ENCODE measurements at places on chromosomes 6 and 20.

- DNase-seq = no peak
These were observed 609.3 kb upstream of the ADGRB3 start for GRCh38 chr6:68025764-68026163.

- no peak for DNase-seq
These were observed 5.8 kb downstream of the UBE2V1 start for GRCh38 chr20:50107086-50107660.

GRCh38 chr20:11447371-11448100 is 470.2 kb upstream of the BTBD3 start:
- no peak for DNase-seq

GRCh38 chr6:4258733-4259132 is 123.4 kb upstream of the ECI2 start:
- no peak for DNase-seq

GRCh38 chr6:95882371-95882770 is 133.4 kb upstream of the FUT9 start:
- DNase-seq = no peak

DNA sequence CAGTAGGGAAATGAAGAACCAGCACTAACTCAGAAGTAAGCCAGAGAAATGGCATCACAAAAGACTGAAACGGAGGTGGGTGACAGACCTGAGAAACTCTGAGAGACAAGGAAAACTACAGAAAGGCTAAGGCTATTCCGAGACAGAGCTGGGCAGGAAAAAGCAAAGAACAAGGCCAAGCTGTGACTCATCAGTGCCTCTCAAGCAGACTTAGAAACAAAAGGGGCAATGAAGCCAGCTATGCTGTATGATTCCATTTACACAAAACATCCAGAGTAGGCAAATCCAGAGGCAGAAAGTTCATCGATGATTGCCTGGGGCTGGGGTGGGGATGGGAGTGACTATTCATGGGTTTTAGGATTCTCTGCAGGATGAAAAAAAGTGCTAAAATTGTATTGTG is 50.0 kb downstream of the SLC23A2 start:
- peak; percentile 3 for DNase-seq

- no peak for DNase-seq
These were observed 15.8 kb downstream of the ABHD12 start for GRCh38 chr20:25374842-25375241.

GRCh38 chr20:13259921-13260320 is 38.8 kb downstream of the ISM1 start:
- no peak for DNase-seq

GRCh38 chr20:51938559-51939258 is 136.4 kb upstream of the SALL4 start:
- no peak for DNase-seq

DNA sequence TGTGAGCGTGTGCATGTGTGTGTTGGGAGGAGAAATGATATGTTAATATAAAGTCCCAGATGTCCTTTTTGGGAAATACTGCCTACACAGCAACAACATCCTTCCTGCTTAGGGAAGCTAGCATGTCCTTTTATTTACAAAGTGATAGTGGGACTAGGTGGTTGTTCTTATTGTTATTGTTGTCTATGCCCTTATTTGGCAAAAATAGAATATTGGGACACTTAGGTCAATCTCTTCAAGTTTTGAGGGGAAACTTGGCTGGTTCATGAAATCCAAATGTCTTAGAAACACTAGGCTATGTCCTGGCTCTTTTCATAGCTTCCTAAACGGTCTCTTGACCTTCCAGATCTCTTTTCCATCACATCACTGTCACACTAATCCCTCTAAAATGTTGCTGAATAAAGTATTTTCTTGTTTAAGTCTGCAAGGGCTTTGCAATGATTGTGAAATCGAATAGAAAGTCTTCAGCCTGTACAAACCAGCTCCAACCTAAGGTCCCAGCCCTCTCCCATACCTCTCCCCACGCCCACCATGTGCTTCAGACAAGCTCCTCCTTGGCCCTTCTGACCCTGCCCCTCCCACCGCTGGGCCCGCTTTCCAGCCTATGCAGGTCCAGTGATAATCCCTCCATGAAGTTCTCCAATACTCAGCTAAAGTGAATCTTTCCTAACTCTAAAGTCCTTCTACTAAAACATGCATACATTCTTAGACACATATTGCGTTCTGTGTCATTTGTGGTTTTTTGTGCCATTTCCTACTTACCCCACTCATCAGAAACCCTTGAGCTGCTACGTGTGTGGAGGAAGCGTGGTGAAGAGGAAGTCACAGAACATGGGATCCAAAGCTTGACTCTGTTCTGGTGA is 205.1 kb downstream of the LY86 start:
- no peak for DNase-seq

DNA sequence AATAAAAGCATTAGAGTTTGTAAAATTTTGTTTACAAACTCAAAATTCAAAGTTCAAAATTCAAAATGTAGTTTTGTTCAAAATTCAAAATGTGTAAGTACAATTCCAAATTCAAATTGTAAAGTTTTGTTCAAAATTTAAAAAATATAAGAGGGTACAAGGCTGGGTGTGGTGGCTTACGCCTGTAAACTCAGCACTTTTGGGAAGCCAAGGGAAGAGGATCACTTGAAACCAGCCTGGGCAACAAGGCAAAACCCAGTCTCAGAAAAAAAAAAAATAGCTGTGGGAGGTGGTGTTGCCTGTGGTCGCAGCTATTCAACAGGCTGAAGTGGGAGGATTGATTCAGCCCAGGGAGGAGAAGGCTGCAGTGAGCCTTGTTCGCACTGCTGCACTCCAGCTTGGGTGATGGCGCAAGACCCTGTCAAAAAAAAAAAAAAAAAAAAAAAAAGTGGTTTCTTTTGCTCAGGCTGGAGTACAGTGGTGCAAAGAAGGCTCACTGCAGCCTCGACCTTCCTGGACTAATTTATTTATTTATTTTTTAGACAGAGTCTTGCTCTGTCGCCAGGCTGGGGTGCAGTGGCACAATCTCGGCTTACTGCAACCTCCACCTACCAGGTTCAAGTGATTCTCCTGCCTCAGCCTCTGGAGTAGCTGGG is 5.4 kb upstream of the ZBTB12 start:
- no peak for DNase-seq

GRCh38 chr20:22904905-22905304 is 130.2 kb upstream of the SSTR4 start:
- DNase-seq = no peak

GRCh38 chr6:46746696-46747095 is at the start of gene ANKRD66:
Gene ANKRD66, plus strand, starts transcription at chr6:46746933. Its CDS starts 5,016 bp downstream, at chr6:46751949.
- DNase-seq = no peak

DNA sequence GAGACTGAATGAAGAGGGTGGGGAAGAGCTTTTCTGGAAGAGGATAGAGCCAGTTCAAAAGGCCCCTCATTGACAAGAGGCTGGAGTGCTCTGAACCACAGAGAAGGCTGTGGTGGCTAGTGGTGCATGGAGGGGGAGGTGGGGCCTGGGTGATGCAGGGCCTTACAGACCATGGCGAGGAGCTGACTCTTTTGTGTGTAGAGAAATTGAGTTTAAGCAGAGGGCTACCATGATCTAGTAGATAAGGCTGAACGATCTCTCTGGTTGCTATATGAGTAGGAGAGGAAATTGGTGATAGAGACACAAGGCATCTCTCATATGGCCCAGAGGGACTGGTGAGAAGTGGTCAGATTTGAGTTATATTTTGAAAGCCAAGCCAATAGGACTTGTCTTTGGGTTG is 137.6 kb downstream of the UST start:
- DNase-seq = no peak

GRCh38 chr20:47818466-47818865 is 33.2 kb upstream of the SULF2 start:
- DNase-seq = no peak

GRCh38 chr6:107670792-107671199 is 153.3 kb downstream of the SCML4 start:
- no peak for DNase-seq

DNA sequence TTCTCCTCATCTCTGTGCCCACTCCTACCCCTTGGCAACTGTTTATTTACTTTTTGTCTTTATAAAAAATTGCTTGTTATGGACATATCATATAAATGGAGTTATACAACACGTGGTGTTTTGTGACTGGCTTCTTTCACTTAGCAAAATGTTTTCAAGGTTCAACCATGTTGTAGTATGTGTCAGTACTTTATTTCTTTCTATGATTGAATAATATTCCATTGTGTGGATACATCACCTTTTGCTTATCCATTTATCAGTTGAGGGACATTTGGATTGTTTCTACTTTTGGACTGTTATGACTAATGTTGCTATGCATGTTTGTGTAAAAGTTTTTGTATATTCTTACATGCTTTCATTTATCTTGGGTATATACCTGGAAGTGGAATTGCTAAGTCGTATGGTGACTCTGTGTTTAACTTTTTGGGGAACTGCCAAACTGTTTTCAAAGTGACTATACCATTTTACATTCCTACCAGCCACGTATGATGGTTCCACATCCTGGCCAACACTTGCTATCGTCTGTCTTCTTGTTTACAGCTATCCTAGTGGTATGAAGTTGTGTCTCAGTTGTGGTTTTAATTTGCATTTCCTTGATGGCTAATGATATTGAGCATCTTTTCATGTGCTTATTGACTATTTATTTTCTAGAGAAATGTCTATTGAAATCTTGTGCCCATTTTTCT is 84.4 kb downstream of the SLX4IP start:
- DNase-seq = no peak

- DNase-seq = no peak
These were observed 642 bp downstream of the EEF1A2 start for GRCh38 chr20:63497946-63498935.

DNA sequence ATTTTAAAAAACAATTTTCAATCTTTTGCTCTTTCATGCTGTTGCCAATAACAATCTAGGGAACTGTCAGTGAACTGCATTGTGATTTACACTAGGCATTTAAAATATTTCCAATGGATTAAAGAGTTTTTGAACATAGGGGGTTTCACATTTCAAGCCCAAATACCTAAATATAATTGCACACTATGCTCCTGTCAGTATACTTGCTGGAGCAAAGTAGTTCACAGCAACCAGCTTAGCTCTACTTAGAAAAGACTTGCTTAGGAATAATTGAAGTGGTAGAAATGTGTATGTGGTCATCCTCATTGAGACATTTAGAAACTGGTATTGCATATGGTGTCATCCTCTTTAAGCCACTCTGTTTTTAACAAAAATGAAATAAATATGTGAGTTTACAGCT is 41.7 kb upstream of the REV3L start:
- no peak for DNase-seq

DNA sequence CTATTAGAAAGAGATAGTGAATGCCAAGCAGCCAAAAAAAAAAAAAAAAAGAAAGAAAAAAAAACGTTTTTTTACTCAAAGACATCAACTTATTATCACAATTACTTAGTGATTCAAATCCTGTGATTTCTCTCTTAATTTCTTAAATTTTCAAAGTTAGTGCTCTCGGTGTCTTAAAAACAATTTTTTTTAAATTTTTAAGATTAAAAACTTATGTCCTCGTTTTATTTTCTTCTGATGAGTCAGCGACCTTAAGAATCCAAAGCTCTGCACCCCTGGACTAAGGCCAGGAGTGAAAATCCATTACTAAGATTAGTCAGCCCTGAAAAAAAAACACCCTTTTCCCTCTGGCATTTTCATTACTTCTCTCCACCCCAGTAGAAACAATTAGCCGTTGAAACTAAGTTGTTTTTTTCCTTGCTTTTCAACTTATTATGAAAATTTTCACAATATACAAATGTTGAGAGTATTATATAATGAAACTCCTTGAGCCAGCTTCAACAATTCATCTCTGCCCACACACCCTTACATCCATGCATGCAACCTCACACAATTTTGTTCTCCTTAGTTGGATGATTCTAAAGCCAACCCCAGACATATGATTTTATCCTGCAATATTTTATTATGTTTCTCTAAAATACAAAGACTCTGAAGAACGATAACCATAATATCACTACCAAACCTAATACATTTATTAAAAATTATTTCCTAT is 85.6 kb upstream of the CARMIL1 start:
- DNase-seq = peak; percentile 58

- DNase-seq = no peak
These were observed 136.4 kb downstream of the TBXT start for GRCh38 chr6:166031275-166031674.

GRCh38 chr6:107080036-107080435 is 35.3 kb downstream of the BEND3 start:
- peak; percentile 10 for DNase-seq

DNA sequence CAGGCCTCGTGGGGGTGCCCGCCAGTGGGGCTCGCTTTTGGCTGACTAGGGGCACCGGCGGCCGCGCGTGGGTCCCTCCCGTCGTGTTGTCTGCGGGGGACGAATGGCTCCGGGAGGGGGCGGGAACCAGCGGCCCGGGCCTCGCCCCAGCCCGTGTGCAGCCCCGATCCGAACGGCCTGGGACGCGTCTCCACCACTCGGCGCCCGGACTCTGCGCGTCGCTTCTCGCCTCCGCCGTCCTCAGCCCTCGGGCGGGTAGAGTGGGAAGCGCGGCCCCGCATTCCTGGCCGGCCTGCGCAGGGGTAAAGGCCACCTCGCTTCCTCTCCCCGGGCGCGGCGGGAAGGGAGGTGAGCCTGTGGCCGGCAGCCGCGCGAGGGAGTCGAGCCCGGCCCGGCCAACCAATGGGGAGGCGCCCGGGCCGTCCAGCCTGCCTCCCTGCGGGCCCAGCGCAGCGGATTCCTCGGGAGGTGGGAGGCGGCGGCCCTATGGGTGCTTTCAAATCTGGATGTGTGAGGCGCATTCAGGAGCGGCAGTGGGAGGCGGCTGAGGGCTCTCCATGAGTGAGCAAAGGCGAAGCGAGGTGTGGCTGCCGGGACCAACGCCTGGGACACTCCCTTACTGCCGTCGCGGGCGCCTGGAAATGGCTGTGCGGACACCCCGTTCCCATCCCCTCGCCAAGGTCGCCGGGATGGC is 1.1 kb upstream of the ZBTB46 start:
- DNase-seq = peak; percentile 4

GRCh38 chr6:140893432-140893831 is 1239.3 kb upstream of the GJE1 start:
- DNase-seq = no peak

- no peak for DNase-seq
These were observed 1.0 kb upstream of the APMAP start for GRCh38 chr20:24993337-24994185.

DNA sequence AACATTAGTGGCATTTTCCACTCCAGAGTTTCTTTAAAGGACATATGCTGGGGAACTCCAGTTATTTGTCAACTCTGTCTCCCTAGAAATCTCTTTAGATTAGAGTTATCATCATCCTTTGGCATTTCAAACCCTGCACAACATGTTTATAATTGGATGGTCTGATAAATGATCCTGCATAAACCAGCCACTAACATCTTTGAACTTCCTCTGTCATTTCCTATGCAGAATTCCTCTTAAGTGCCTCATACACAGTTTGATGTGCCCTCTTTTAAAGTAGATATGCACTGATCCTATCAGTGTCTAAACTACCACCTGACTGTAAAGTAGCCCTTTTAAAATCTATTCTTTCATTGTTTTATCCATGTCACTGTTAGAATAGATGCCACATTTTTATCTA is 306.3 kb upstream of the IRAK1BP1 start:
- no peak for DNase-seq

- DNase-seq = no peak
These were observed 471.3 kb downstream of the UTRN start for GRCh38 chr6:144756469-144756868.

DNA sequence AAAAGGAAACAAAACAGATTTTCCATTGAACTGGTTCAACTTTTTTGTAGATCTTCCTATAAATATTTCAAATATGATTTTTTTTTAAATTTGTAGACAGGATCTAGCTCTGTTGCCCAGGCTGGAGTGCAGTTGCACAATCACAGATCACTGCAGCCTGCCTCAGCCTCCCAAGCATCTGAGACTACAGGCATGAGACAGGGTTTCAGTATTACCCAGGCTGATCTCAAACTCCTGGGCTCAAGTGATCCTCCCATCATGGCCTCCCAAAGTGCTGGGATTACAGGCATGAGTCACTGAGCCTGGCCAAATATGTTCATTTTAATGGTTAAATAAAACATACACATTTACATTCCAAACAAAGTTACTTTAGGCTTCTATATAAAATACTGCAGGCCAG is 33.6 kb downstream of the SAMHD1 start:
- DNase-seq = no peak
